NCI-H2081 (cell line): ENCODE measurements at places on chromosomes 3 and 15.

DNA sequence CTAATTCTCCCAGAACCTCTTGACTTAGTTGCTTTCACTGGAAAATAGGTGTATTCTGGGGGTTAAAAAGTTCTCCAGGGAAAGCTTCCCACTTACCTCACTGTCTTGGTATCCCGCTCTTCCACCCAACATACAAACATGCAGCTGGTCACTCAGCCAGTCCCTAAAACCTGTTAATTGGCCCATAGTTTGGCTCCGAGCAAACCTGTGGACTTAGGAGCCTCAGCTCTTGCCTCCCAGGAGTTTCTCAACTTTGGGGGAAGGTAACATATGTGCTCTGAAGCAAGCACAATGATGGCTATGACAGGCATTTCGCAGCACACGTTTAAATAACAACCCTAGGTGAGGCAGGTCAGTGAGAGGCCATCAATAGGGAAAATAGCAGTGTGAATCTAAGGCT lies 25.8 kb upstream of the LRRFIP2 start:
- DNase-seq = no peak

- no peak for DNase-seq
These were observed 315.1 kb upstream of the PROK2 start for GRCh38 chr3:72100080-72100511.

GRCh38 chr3:98779541-98780335 lies 16.6 kb downstream of the ST3GAL6 start:
- DNase-seq = no peak

GRCh38 chr3:159169828-159170227 lies 368.0 kb downstream of the MFSD1 start:
- no peak for DNase-seq

GRCh38 chr3:99418709-99419108 lies 219.7 kb upstream of the COL8A1 start:
- no peak for DNase-seq

DNA sequence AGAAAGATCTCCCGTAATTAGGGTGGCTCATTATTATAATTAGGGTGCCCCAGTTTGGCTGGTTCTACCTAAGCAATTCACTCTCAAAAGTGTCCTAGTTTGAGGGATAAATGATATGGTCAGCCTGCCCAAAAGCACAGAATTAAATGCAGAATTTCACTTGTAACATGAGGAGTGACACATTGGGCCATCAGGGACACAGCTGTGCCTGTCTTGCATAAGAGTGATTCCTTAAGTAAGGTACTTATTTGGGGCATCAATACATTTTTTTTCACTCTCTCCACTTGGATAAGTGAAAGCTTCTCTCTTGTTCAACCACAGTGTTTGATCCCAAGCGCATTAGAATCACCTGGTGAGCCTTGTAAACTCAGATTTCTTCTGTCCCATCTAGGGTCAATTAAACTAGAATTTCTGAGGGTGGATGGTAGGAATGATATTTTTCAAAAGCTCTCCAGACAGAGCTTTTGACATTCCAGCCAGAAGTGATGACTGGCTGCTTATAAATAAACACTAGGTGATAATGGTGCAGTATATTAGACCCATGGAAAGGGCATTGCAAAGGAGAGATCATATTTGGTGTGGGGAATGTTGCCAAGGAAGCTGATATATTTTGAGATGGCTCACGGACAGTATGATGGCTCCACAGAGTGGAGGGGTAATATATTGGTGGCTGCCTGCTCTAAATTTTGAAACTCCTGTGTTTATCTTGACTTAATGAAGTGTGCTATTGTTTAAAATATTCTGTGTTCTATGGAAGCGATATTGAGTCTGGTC lies 458.1 kb upstream of the RASGRP1 start:
- DNase-seq = no peak

GRCh38 chr3:197434830-197435229 lies 120.9 kb downstream of the BDH1 start:
- DNase-seq = no peak

DNA sequence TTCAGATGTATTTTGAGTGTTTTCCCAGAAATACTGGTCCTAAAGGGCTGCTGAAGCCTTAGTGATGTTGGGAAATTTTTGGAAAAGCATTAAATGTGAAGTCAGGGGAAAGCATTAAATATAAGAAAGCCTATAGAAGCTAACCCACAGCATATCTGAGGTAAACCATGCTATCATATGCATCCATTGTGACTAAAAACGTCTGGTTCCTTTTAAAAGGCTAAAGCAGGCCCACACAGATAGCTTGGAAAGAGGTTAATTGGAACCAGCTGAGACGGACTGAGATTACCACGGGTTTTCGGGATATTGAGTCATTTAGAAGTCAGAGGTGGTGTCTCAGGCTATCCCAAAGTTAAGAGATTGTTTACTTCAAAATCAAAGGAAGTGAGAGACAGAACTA lies 78.2 kb downstream of the CYP19A1 start:
- no peak for DNase-seq

DNA sequence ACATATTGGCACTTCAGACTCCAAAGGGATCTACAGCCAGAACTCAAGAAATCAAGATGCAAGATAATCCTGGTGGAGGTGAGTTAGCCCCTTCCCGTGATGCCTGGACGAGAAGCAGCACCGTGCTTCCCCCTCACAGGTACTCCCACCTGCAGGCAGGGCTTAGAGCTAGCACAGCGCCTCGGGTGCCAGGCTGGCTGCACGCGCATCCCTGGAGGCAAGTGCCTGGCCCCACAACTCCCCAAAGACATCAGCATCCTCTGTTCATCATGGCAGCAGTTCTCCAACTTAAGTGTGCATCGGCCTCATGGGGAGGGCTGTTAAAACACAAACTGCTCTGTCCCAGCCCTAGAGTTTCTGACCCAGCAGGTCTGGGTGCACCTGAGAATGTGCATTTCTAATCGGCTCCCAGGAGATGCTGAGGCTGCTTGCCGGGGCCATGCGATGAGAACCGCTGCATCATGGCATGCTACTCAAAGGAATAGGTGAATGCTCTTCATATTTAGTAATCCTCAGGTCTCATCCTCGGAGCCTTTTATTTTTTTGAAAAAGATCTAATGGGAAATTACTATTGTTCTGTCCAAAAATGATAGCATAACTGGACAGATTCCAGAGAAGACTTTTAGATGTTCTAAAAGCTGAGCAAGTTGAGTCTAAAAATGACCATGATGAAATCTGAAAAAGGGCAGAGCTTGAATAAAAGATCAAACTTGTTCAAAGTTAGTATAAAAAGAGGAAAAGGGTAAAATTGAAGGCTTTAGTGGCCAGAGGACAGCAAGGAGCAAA lies 244.2 kb downstream of the ADAMTS17 start:
- no peak for DNase-seq

DNA sequence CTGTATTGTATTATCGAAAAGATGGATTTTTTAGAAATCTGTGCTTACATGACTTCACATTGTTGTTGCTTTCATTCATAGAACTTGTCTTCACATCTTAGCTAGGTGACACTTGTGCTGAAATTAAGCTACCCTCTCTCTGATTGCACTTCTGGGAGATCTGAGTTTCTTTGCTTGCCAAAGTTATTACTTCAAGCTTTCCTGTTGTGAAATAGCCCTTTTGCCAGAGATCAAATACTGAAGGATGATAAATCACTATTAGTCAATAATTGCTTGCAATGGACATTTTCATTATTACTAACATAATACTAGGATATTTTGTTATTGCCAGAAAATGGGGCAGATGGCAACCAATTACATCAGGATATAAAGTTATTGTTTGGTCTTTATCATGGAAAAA lies 34.7 kb downstream of the PIK3CA start:
- no peak for DNase-seq

GRCh38 chr15:89521605-89522004 lies 25.2 kb upstream of the RHCG start:
- no peak for DNase-seq

- DNase-seq = no peak
These were observed 10.7 kb downstream of the H1-8 start for GRCh38 chr3:129553719-129554118.

DNA sequence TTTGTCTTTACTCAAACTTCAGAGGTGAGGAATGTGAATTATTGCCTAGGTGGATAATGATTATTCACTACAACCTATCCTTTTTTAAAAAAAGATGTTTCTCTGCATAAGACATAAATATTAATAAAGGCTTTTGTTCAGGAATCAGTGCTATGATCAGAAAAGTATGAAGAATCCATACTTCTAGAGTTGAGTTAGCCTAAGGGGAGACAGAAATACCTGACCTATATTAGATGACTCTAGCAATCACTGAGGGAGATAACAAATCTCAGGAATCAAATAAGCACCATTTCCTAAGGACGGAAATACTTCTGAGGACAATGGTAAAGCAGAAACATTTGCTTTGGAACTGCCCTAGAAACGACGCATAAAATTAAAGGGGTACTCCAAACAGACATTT lies 763.8 kb downstream of the GBE1 start:
- no peak for DNase-seq

GRCh38 chr3:113565555-113565954 lies 33.2 kb downstream of the SIDT1 start:
- no peak for DNase-seq

- no peak for DNase-seq
These were observed 1278.0 kb upstream of the GBE1 start for GRCh38 chr3:83039422-83039821.

- DNase-seq = no peak
These were observed 189.9 kb downstream of the AKAP13 start for GRCh38 chr15:85570336-85570735.

DNA sequence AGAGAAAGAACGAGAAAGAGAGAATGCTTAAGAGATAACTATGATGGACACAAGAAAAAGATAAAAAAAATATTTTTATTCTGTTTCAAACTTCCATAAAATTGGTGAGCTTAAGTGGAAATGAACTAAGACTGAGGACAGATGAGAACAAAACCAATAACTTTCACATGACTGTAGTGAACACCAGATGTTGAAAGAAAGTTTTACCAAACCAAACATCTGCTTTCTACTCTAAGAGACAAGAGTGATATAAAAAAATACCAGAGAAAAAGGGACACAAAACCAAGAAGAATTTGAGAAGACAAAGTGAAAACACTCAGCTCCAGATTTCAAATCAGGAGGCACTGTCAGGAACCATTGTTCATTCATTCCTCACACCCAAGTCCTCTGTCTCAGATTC lies 147.9 kb downstream of the IMPG2 start:
- DNase-seq = no peak

DNA sequence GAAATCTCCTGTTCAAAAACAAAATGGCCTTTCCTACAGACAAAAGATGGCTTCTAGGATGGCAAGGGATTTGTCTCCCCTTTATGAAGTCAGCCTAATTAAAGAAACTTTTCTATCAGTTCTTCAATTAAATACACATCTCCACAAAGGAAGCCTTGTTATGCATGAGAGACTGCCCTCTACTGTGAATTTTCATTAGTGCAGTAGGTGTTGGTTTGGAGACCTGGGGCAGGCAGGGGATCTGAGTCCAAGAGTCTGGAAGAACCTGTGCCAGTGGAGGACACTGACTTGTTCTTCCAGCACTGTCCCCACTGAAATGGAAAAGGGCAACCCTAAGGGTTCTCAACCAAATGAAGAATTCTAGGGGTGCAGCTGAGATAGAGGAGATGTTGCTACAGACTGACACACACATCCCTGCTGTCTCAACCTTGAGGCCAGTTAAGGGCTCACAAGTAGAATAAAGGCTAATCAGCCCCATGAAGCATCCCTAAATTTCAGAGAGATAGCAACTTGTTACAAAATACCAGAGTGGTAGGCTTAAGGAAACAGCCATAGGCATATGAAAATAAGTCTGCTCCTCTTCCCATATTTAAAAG lies 174.0 kb upstream of the PRICKLE2 start:
- DNase-seq = peak; percentile 30

- DNase-seq = no peak
These were observed 159.9 kb upstream of the PFN2 start for GRCh38 chr3:150130404-150131100.

GRCh38 chr3:120558771-120559241 lies 37.3 kb upstream of the NDUFB4 start:
- peak; percentile 82 for DNase-seq

GRCh38 chr3:108241146-108241545 lies 18.9 kb upstream of the IFT57 start:
- no peak for DNase-seq

GRCh38 chr3:23916152-23916885 lies 471 bp downstream of the NKIRAS1 start:
- no peak for DNase-seq

GRCh38 chr3:123872621-123873020 lies 11.5 kb downstream of the MYLK start:
- DNase-seq = no peak

- DNase-seq = no peak
These were observed 66.3 kb upstream of the BBX start for GRCh38 chr3:107456501-107456900.

DNA sequence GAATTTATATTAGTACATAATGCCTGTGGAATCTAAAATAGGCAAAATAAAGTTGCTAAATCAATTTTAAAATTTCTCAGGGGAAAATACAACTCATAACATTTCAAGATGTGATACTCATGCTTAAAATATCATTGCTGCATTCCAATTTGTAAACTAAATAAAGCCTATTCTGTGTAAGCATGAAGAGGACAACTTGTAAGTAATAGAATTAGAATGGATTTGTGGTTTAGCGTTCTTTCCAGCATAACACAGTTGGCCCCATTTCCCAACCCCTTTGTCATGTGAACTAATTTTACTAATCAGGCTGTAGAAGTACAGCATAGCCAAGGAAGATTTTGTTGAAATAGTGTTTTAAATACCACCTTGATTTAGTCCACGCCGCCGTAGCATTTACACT lies 437.2 kb downstream of the SI start:
- no peak for DNase-seq

- DNase-seq = no peak
These were observed 17.9 kb upstream of the RTP2 start for GRCh38 chr3:187720337-187720670.

- no peak for DNase-seq
These were observed 906.0 kb downstream of the GBE1 start for GRCh38 chr3:80855482-80855881.

GRCh38 chr3:58899953-58900298 lies 149.9 kb downstream of the CFAP20DC start:
- no peak for DNase-seq

GRCh38 chr3:156433910-156434309 lies 121.0 kb downstream of the SSR3 start:
- DNase-seq = no peak

DNA sequence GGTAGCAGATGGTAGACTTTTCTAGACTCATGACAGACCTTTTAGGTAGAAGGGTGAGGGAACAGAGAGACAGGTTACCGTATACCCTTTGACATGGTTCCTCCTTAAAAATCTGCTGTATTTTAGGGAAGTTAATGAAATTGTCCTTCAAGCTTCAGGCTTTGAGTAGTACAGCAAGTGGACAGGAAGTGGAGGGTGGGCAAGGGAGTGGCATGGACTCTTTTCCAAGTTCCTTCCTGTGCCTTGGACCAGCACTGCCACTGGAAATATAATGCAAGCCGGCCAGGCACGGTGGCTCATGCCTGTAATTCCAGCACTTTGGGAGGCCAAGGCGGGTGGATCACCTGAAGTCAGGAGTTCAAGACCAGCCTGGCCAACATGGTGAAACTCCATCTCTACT lies 156.1 kb upstream of the LRRFIP2 start:
- DNase-seq = no peak
